ENCODE measurements at places on chromosomes 1 and 21. TPM values are rescaled to one million over a fixed set of nuclear protein-coding genes. Genes with fewer than 3 reads are reported as not detected.

Gene C4BPA
- total RNA-seq: not detected

DNA sequence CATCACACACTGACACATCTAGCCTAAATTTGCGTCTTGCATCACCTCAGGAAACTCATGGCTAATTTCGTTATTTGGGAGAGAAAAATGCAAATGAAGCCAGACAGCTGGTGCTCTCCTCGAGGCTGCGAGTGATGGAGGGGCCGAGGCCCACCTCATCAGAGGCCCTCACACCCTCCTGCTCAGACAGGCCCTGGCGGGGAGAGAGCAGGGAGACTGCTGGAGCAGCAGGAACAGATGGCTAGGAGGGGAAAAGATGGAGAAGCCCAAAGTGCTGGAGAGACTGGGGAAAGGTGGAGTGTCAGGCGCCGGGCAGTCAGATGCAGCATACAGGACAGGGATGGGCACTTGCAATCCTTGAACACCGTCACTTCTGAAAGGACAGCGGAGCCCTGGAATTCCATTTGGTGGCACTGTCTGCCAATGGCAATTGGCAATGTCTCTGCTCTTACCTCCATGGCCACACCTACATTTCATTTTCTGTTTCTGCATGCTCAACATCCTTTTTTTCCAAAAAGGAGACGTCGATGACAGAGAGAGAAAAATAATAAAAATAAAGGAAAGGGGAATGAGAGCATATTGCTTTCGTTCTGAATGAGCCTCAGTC is 286.2 kb downstream of the SPATA17 start:
- DNase-seq: no peak

Gene SLC30A10
- total RNA-seq: 0.92 TPM

Gene COA7
- total RNA-seq: 9.9 TPM

DNA sequence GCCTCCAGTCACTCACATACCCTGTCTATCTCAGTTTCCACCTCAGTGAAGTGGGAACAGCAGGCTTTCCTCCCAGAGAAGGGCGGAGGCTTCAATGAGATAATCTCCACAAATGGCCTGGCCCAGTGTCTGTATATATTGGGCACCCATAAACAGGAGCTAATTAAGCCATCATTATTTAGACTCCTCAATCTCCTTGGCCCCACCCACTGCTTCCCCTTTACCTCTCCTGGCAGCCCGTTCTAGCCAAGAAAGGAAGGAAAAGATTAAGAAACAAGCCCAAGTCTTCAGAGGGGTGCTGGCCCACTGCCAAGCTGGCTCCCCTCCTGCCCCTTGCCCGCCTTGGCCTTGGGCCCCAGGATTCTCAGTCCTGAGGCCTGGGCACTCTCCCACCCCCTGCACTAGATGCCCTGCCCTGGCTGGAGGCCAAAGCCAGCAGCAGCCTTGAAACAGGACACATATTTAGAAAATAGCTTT is 15.9 kb upstream of the EPB41 start:
- no peak for DNase-seq

- DNase-seq: peak; percentile 70
These were observed 74.1 kb upstream of the JUN start for GRCh38 chr1:58857680-58858673.

Gene GNAT2
- total RNA-seq: not detected

Gene CAMTA1
- total RNA-seq: 109 TPM

GRCh38 chr1:192702212-192702902 is 66.4 kb downstream of the RGS13 start:
- no peak for DNase-seq

- DNase-seq: no peak
These were observed 271.3 kb downstream of the NPHP4 start for GRCh38 chr1:5720936-5721335.

Gene FAM3B
- 20.5 TPM for total RNA-seq

Gene SRRM1
- 106 TPM for total RNA-seq

Gene APOBEC4
- not detected for total RNA-seq

GRCh38 chr1:59186656-59187055 is 110.2 kb upstream of the FGGY start:
- no peak for DNase-seq

- no peak for DNase-seq
These were observed 234.1 kb upstream of the VAMP3 start for GRCh38 chr1:7536891-7537591.

Gene MXRA8
- total RNA-seq: 203 TPM

Gene CA14
- 1.0 TPM for total RNA-seq

- peak; percentile 45 for DNase-seq
These were observed 2.8 kb upstream of the KRTAP10-5 start for GRCh38 chr21:44583089-44583799.

Gene SYCP1
- total RNA-seq: not detected

Gene DMRTA2
- 0.18 TPM for total RNA-seq

GRCh38 chr1:108534759-108535158 is 25.1 kb upstream of the EEIG2 start:
- no peak for DNase-seq

Gene CCDC190
- not detected for total RNA-seq

DNA sequence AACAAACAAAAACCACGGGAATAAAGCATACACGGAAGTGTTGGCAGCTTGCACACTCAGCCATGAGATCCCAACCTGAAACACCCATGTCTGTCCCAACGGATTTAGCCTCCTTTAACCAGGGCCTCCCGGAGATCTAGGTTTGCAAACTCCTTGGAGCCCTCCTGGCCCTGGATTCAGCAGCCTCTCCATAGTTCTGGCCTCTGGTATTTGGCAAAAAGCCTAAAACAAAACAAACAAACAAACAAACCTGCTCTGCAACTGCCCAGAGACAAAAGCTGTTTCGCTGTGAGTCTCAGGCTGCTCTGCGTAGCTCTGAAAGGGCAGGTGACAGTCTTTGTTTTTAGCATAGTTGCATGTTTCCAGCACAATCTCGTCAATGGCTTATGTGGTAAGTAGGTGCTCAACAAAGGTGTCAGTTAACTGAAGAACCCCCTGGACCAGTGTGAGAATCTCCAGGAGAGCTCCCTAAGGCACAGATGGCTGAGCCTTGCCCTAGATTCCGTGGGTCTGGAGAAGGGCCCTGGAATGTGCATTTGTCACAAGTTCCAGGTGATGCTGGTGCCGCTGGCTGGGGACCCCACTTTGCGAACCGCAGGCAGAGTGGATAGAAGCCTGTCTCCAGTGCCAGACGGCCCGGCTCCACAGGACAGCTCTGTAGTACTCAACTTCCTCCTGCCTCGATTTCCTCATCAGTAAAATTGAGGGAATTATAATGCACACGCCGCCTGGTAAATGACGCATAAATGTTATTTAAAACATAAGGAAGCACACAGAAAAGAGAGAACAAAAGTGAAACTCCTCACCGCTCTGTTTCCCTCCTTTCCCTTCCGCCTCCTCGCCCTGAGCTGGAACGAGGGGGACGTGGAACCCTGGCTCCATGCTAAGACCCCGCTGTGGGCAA is 86.2 kb downstream of the RIPK4 start:
- no peak for DNase-seq

GRCh38 chr1:15299806-15300205 is 52.8 kb downstream of the FHAD1 start:
- no peak for DNase-seq

Gene MAN1C1
- 8.5 TPM for total RNA-seq

Gene COQ8A
- 26.4 TPM for total RNA-seq

GRCh38 chr1:87950369-87950768 is 621.7 kb downstream of the LMO4 start:
- DNase-seq: no peak

DNA sequence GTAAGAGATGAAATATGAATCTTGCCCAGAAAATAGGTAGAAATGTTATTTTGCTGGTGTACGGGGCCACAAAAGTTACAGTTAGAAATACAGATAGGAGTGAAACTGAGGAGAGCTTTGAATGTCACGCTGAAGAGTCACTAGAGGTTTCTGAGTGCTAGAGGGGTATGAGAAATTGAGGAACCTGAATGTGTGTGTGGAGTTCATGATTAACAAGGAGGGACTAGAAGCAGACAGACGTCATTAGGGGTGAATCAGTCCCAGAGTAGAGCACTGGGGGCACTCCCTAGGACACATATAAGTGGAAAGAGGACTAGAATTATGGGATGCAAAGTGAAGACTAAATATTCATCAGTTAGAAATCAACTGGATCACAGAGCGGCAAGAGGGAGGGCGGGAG is 188.9 kb upstream of the MAP1LC3C start:
- DNase-seq: no peak

- no peak for DNase-seq
These were observed 18.9 kb upstream of the RNF223 start for GRCh38 chr1:1092894-1093609.

DNA sequence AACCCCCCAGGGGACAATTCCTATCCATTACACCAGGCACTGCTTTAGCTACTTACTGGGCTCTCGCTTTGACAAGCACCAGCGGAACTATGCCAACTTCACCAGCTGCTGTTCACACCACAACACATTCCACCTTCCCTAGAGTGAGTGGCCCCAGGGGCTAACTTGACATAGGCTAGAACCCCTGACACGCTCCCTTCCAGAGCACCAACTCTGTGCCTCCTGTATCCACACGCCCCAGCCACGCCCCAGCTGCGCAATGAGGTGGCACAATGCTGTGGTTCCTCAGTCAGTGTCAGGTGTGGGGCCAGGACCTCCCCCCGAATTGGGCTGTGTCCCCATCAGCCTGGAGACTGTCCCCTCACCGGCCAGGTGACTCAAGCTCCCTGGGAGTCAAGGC is 11.7 kb upstream of the FGR start:
- no peak for DNase-seq

- no peak for DNase-seq
These were observed 12.8 kb upstream of the PLA2G2E start for GRCh38 chr1:19936061-19936750.

DNA sequence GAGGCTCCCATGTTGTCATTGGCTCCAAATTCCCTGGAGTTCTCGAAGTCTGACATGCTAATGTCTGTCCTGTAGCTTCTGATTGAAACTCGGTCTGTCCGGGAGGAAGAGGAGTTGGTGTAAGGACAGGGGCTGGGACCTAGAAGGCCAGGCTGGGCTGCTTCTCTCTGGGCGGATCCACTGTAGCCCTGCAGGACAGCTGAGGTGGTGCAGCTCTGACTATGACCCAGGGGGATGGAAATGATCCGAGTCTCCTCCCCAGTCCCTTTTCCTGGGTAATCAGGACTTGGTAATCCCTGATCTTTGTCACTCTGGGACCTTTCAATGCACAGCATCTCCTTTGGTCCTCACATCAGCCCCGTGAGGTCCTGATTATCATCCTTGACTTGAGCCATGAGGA is 10.0 kb upstream of the FCMR start:
- DNase-seq: no peak

DNA sequence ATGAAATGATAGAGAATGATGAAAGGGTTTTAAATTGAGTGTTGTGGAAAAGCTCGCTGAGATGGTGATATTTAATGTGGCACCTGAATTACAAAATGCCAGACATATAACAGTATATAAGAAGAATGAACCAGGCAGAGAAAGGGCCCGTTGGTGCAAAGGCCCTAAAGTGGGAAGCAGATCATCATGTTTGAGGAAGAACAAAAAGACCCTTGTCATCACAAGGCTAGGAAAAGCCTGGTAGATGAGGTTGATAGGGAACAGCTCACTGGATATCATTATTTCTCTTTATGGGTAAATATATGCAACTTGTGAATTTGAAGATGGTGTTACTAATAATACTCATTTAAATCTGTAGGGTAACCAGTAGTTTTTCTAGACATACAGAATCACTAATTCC is 11.0 kb downstream of the RAP1A start:
- DNase-seq: no peak

- peak; percentile 87 for DNase-seq
These were observed 35.4 kb downstream of the PTPRU start for GRCh38 chr1:29271724-29272123.

GRCh38 chr1:99266726-99267125 is 2.4 kb downstream of the PLPPR4 start:
- DNase-seq: no peak

- DNase-seq: no peak
These were observed 25.6 kb upstream of the SCCPDH start for GRCh38 chr1:246698466-246699094.

- peak; percentile 69 for DNase-seq
These were observed 18.3 kb upstream of the CAPN8 start for GRCh38 chr1:223683586-223684487.

DNA sequence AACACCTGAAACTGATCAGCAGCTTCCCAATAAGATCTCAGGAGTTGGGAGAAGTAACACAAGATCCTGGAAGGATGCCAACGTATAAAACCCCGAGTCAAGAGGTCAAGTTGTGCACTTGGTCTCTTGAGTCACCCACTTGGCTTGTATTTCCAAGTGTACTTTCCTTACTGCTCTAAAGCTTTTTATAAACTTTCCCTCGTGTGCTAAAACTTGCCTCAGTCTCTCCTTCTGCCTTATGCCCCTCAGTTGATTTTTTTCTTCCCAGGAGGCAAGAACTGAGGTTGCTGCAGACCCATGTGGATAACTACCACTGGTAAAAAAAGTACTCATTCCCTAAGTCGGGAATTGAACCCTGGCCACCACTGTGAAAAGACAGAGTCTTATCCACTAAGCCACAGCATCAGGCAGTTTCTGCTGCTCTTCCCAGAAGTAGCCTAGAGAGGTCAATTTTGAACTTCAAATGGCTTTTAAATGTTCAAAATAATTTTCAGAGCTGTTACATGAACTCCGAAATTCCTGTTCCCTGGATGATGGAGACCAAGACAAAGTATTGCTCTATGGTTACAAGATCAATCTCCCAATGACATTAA is 28.9 kb downstream of the ITLN2 start:
- no peak for DNase-seq

DNA sequence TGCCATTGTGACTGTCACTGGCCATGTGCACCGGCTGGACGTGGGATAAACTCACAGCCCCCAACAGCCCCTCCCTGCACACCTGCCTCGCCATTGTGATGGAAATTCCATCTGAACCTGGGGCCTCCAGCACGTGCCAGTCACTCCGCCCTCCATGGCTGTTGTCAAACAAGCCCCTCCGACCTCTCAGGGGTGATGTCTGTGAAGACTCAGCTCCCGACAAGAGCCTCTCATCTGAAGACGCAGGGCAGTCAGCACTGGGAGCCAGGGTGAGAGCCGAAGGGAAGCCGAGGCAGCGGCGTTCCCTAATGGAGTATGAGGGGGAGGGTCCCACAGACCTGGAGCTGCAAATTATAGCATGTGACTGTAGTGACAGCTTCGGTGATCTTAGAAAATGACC is 1.4 kb upstream of the KRTAP10-2 start:
- no peak for DNase-seq
